ENCODE measurements at places on chromosomes 3 and 15. TPM values are rescaled to one million over a fixed set of nuclear protein-coding genes. Genes with fewer than 3 reads are reported as not detected.

Gene IL17RC
- 0.88 TPM for total RNA-seq

DNA sequence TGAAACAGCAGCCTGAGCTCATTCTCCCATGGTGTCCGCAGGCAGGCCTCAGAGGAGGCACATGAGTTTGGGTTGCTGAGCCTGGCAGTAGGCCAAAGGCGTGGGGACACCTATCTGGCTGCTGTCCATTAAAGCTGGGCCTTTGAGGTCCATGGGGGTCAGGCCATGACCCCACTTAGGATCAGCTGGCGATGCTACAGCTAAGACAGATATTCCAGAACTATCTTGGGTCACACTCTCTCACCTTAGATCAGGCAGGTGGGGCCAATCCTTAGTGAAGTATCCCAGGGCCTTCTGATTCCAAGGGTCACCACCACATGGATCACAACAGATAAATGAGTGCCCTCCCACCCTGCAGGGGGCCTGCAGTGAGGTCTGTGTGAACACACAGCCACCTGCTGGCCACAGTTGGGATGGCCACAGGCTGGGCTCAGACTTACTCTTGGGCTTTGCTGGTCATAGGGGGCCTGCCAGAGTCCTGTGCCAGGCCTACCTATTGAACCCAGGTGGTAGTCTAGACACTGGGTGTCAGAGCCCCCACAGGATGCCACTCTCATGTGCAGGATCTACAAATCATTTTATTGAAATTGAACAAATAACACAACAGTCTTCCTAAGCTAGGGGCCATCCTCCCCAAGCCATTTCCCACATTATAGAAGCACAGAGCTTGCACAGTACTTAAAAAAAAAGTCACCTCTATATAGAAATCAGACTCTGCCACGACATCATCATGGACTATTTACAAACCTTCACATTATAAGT lies 2.0 kb upstream of the HYAL2 start:
- no peaks in the 10 kb centered on the region for H3K27me3 ChIP-seq
- H3K27ac ChIP-seq: no peak overlapping the region
- H3K36me3 ChIP-seq: peaks cover 14% of the 10 kb centered on the region
- H3K4me1 ChIP-seq: peaks cover 67% of the 10 kb centered on the region

Gene SEMA3G
- 0.69 TPM for total RNA-seq

Gene DNAH1
- total RNA-seq: 49.7 TPM

DNA sequence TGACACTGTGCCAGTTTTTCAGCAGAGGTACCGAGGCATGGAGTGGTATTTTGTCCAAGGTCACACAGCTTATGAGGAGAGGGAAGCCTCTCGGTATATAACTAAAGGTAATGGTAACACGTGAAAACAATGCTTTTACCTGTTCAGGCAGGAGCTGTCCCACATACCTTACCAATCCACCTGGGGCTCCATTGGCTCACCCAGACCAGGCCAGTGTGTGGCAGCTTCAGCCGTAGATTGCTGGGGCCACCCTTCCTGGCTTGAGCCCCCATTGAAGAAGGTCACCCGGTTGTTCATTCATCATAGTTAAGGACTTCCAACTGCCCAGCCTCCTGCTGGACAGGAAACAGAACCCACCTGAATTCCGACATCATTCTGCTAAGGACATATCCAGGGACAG lies 9.2 kb upstream of the RPP14 start:
- H3K36me3 ChIP-seq: no peaks in the 10 kb centered on the region
- no peak for DNase-seq
- no peak overlapping the region for H3K4me3 ChIP-seq
- H3K4me1 ChIP-seq: no peaks in the 10 kb centered on the region

- no peak overlapping the region for H3K27ac ChIP-seq
- no peaks in the 10 kb centered on the region for H3K27me3 ChIP-seq
- no peaks in the 10 kb centered on the region for H3K4me1 ChIP-seq
- no peak overlapping the region for H3K4me3 ChIP-seq
Observed at GRCh38 chr15:29473621-29474105, 204.0 kb upstream of the NSMCE3 start.

DNA sequence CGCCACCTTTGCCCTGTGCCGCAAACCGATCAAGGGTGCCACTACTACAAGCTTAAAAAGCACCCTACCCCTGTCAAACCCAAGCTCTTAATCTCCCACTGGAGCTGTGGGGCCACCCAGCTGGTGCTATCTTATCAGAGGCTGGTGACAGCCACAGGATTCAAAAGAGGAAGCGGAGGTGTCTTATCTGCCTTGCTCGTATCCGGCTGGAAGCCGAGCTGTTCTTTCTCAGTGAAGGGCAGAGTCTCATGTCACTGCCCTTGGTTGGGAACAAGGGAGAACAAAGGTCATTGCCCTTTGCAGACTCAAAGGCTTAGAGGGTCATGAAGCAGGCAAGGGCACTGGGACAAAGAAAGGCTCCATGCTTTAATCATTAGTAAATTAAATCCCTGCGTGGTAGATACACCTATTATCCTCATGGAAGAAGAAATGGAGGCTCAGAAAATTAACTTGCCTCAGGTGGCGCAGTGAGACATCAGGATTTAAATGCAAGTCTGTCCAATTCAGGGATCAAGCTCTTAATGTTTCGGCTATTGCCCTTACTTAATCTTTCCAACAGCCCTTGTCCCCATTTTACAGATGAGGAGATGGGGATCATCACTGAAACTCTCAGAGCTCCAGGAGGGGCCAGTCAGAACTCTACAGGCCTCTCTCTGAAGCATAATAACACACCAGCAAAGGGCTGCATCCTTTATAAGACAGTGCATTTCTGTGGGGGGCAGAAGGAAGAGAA lies 360.0 kb upstream of the PROK2 start:
- no peaks in the 10 kb centered on the region for H3K36me3 ChIP-seq
- H3K4me1 ChIP-seq: no peaks in the 10 kb centered on the region
- no peaks in the 10 kb centered on the region for H3K27me3 ChIP-seq
- no peak overlapping the region for H3K4me3 ChIP-seq

GRCh38 chr15:64502151-64502550 lies 41.8 kb downstream of the ZNF609 start:
- peaks cover 61% of the 10 kb centered on the region for H3K4me1 ChIP-seq
- peak overlapping the region; percentile 60 for H3K27ac ChIP-seq
- peaks cover 28% of the 10 kb centered on the region for H3K36me3 ChIP-seq
- H3K4me3 ChIP-seq: no peak overlapping the region
- no peaks in the 10 kb centered on the region for H3K27me3 ChIP-seq
- no peak for DNase-seq

- no peaks in the 10 kb centered on the region for H3K36me3 ChIP-seq
- no peaks in the 10 kb centered on the region for H3K4me1 ChIP-seq
- H3K27me3 ChIP-seq: no peaks in the 10 kb centered on the region
- DNase-seq: no peak
- H3K4me3 ChIP-seq: no peak overlapping the region
Observed at GRCh38 chr3:71598292-71598691, 14.8 kb upstream of the FOXP1 start.

DNA sequence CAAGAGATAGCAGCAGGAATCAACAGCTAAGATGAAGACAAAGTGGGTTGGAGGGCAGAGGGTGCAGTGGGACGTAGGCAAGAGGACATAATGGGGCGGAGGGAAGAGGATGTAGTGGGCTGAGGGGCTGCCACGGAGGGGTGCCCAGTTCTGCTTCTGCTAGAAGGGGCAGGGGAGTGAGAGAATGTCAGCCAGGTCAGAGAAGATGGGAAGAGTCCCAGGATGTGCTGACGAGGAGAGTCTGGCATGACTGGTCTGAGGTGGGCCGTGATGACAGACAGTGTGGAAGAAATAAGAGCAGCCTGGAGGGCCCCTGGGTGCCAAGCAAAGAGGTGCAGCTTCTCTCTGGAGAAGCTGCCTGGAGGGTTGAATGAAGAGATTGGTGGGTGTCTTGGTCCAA lies 4.0 kb downstream of the SPSB4 start:
- no peaks in the 10 kb centered on the region for H3K36me3 ChIP-seq
- H3K27me3 ChIP-seq: peaks cover 19% of the 10 kb centered on the region
- H3K27ac ChIP-seq: no peak overlapping the region
- no peak overlapping the region for H3K4me3 ChIP-seq

DNA sequence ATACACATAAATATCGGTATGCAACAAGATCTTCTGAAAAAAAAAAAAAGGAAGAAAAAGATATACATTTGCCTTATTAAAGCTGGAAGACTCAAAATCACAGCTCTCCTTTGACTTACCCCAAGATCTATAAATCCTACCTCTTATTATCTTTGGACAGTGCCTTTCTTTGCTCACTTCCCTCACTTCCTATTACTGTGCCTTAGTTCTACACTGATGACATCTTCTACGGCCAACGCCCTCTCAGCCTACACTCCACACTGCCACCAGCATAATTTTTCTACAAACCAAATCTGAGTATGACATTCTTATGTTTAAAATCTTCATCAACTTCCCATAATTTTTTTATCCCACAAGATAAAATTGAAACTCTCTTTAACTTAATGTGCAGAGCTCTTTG lies 137.1 kb downstream of the VPS13C start:
- H3K27ac ChIP-seq: no peak overlapping the region
- peaks cover 44% of the 10 kb centered on the region for H3K36me3 ChIP-seq
- no peaks in the 10 kb centered on the region for H3K27me3 ChIP-seq
- H3K4me1 ChIP-seq: no peaks in the 10 kb centered on the region
- no peak overlapping the region for H3K4me3 ChIP-seq
- DNase-seq: no peak

Gene CDHR4
- 0.17 TPM for total RNA-seq

GRCh38 chr3:175956964-175957363 lies 1097.8 kb downstream of the NAALADL2 start:
- no peak overlapping the region for H3K27ac ChIP-seq
- H3K4me3 ChIP-seq: no peak overlapping the region
- H3K4me1 ChIP-seq: no peaks in the 10 kb centered on the region
- no peaks in the 10 kb centered on the region for H3K36me3 ChIP-seq
- no peak for DNase-seq
- H3K27me3 ChIP-seq: no peaks in the 10 kb centered on the region

Gene PRRT3
- total RNA-seq: 6.3 TPM

Gene TMCC1
- 33.8 TPM for total RNA-seq

DNA sequence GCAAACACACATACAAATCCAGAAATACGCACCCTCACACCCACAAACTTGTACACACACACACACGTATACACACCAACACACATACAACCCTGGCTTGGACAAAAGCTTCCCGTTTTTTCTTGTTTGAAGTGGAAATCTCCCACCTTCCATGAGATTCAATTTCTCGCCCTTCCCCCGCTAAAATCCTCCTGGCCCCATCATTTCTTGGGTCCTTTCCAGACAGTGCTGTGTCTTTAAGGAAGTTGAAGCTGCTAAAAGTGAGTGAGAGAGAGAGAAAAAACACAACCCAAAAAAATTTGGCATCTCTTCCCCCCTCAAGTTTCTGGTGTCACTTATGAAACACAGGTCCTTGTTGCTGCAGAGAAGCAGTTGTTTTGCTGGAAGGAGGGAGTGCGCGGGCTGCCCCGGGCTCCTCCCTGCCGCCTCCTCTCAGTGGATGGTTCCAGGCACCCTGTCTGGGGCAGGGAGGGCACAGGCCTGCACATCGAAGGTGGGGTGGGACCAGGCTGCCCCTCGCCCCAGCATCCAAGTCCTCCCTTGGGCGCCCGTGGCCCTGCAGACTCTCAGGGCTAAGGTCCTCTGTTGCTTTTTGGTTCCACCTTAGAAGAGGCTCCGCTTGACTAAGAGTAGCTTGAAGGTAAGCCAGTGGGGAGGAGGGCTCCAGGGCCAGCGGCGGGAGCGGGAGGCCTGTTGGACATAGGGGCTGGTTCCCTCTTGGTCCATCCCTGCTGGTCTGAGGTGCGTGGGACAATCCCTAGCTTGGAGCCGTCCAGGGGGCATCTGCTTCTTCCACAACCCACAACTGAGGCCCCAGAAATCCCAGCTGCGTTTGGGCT lies at the start of gene ISLR:
Gene ISLR, plus strand, starts transcription at position 331 of the 839 bp plus-strand sequence. CDS start 1,149 bp downstream, outside the sequence.
- H3K27me3 ChIP-seq: no peaks in the 10 kb centered on the region
- H3K27ac ChIP-seq: no peak within 1 kb of the TSS
- no peaks in the 10 kb centered on the region for H3K36me3 ChIP-seq
- no peak within 1 kb of the TSS for H3K4me3 ChIP-seq

DNA sequence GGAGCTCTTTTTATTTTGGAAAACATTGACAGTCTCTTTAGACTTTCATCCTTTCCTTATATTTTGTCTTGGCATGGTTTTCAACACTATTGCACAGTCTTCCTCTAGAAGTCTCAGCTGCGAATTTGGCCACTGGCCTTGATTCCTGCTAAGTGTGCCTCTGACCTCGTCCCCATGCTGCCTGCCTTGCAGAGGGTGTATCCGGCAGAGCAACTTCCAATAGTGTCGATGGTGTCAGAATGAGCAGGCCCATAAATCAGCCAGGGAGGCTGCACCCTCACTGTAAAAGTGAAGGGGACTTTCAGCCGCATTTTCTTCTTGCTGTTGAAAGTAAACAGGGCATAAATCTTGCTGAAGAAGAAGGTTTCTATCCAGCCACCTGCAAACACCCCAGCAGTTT lies 336.7 kb upstream of the TRIM42 start:
- DNase-seq: no peak
- H3K4me1 ChIP-seq: no peaks in the 10 kb centered on the region
- H3K36me3 ChIP-seq: no peaks in the 10 kb centered on the region
- no peak overlapping the region for H3K27ac ChIP-seq
- no peaks in the 10 kb centered on the region for H3K27me3 ChIP-seq

GRCh38 chr3:138913766-138914165 lies 33.2 kb downstream of the FOXL2 start:
- no peaks in the 10 kb centered on the region for H3K36me3 ChIP-seq
- no peaks in the 10 kb centered on the region for H3K27me3 ChIP-seq
- no peak overlapping the region for H3K27ac ChIP-seq
- no peak for DNase-seq
- no peak overlapping the region for H3K4me3 ChIP-seq

- H3K27ac ChIP-seq: no peak overlapping the region
- DNase-seq: no peak
- H3K4me1 ChIP-seq: no peaks in the 10 kb centered on the region
- H3K4me3 ChIP-seq: no peak overlapping the region
Observed at GRCh38 chr3:21697707-21698106, 53.3 kb downstream of the ZNF385D start.

Gene TNFAIP8L3
- not detected for total RNA-seq

GRCh38 chr3:24420224-24420623 lies 74.4 kb downstream of the THRB start:
- no peaks in the 10 kb centered on the region for H3K27me3 ChIP-seq
- no peaks in the 10 kb centered on the region for H3K4me1 ChIP-seq
- no peak overlapping the region for H3K27ac ChIP-seq
- H3K4me3 ChIP-seq: no peak overlapping the region

DNA sequence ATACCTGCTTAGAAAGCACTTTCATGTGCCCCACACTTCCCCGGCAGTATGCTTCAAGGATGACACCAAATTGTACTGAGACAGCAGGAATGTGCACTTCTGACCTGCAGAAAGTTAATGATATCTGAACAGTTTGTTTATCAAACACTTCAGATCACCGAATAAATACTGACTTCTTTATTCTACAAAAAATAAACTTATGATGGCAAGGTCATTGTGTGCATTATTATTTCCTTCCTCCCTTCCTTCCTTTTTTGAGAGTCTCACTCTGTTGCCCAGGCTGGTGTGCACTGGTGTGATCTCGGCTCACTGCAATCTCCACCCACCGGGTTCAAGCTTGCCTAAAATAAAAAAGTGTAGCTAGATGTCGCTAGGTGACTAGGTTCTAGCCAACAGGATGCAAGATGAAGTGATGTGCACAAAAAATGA lies 80.3 kb downstream of the FAIM start:
- H3K27ac ChIP-seq: no peak overlapping the region
- DNase-seq: no peak
- peaks cover 23% of the 10 kb centered on the region for H3K36me3 ChIP-seq
- H3K4me1 ChIP-seq: no peaks in the 10 kb centered on the region
- no peak overlapping the region for H3K4me3 ChIP-seq

Measured in CD4-positive, alpha-beta T cell (primary cell).